ENCODE measurements at places on chromosomes 5 and 9. TPM values are rescaled to one million over a fixed set of nuclear protein-coding genes. Genes with fewer than 3 reads are reported as not detected.

Gene ADCY2
- 8.7 TPM for total RNA-seq

Gene TMEM215
- total RNA-seq: not detected

Gene ARHGEF28
- 17.0 TPM for total RNA-seq

Gene SLC6A19
- total RNA-seq: 2.6 TPM

Gene WNT8A
- total RNA-seq: not detected

DNA sequence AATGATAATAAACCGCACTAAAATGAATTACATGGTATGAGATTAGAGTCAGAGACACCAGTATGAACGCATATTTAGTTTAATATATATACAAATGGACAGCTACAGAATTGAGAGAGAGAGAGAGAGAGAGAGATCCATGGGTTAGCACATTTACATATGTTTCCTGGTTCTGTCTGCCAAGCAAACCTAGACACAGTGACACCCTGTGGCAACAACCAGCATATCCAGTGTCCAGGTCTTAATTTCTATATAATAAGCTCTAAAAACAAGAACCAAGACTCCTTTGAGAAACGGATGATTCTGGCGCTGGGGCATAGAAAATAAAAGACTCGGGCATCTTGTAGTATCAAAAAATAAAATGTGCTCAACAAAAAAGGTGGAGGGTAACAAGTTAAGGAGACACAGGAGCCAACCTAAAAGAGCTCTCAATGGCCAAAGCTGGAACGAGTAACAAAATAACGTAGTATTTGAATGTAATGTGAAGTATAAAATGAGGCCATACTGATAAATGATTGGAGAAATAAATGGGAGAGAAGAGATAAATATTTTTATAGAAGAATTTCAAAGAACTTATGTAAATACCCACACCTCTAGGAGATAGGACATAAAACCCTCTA, 84.5 kb downstream of the RFX3 start:
- peaks cover 5% of the 10 kb centered on the region for H3K36me3 ChIP-seq
- H3K27me3 ChIP-seq: no peaks in the 10 kb centered on the region
- H3K4me1 ChIP-seq: peaks cover 6% of the 10 kb centered on the region
- DNase-seq: no peak
- no peak overlapping the region for H3K27ac ChIP-seq

DNA sequence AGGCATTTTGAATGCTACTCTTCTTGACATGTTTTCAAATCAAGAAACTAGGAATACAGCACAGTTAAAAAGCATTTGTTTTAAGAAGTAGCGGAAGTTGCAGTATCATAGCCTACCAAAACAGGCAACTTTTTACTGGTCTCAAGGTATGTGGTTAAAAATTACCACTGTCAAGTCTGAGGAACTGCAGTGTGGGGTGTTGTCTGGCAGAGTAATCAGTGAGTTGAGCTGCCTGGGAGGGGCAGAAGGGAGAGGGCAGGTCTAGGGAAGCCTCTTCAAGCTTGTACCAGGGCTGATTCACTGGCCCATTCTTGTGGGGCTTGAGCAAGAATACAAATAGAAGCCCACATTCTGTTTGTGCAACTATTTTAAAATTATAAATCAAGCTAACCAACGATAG, 42.4 kb upstream of the SV2C start:
- peaks cover 15% of the 10 kb centered on the region for H3K27me3 ChIP-seq
- DNase-seq: no peak
- no peaks in the 10 kb centered on the region for H3K36me3 ChIP-seq
- H3K27ac ChIP-seq: no peak overlapping the region
- H3K4me3 ChIP-seq: no peak overlapping the region

DNA sequence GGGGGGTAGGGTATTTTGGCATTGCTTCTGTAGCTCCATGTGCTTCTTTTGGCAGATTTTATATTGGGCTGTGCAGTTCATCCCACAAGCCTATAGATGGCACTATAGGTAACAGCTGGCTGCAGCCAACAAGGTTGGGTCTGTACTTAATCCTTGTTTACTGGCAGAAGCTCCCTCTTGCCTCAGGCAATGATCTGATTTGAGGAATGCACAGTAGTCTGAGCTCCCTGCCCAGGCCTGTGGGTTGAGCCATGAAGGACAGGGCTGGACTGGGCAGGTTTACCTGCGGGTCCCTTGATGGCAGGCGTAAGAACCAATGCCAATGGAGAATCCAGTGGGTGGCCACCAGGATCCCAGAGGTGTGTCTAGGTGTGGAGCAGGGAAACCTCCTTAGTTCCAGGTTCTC, 11.7 kb upstream of the OR1J2 start:
- no peak overlapping the region for H3K27ac ChIP-seq
- H3K27me3 ChIP-seq: peaks cover 36% of the 10 kb centered on the region
- H3K4me1 ChIP-seq: no peaks in the 10 kb centered on the region
- no peaks in the 10 kb centered on the region for H3K36me3 ChIP-seq

- no peak for DNase-seq
- peaks cover 12% of the 10 kb centered on the region for H3K27me3 ChIP-seq
- no peak overlapping the region for H3K27ac ChIP-seq
- no peaks in the 10 kb centered on the region for H3K4me1 ChIP-seq
- H3K36me3 ChIP-seq: no peaks in the 10 kb centered on the region
- H3K4me3 ChIP-seq: no peak overlapping the region
These were observed 140.6 kb upstream of the ZNF366 start for GRCh38 chr5:72647806-72648205.

DNA sequence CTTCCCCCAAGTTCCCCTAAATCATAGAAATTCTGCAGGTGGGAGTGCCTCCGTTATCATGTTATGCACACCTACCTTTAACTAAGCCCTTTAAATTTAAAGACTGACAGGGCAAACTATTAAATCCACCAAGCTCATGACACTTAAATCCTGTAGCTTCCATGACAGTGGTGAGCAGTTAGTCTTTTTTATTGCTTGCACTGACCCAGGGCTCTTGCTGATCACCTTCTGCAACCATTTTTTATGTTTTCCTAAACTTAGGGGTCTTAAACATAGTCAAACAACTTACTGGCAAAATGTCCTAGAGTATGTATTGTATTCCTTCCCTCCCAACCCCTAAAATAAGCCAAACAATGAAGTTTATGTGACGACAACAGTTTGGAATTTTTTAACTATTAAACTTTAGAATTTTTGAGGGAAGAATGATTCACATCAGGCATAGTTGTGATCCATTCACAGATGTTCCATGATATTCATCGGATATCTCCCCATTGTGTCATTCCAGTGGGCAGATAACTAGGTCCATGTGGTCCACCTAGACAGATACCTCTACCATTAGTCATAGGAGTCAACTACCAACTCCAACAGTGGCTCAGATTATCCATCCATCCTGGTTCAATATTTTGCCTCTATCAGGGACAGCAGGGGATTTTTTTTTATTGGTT, 283.1 kb downstream of the ADAMTS6 start:
- peak overlapping the region; percentile 33 for H3K27ac ChIP-seq
- H3K4me1 ChIP-seq: peaks cover 6% of the 10 kb centered on the region
- H3K36me3 ChIP-seq: peaks cover 1% of the 10 kb centered on the region
- no peak for DNase-seq
- no peaks in the 10 kb centered on the region for H3K27me3 ChIP-seq

DNA sequence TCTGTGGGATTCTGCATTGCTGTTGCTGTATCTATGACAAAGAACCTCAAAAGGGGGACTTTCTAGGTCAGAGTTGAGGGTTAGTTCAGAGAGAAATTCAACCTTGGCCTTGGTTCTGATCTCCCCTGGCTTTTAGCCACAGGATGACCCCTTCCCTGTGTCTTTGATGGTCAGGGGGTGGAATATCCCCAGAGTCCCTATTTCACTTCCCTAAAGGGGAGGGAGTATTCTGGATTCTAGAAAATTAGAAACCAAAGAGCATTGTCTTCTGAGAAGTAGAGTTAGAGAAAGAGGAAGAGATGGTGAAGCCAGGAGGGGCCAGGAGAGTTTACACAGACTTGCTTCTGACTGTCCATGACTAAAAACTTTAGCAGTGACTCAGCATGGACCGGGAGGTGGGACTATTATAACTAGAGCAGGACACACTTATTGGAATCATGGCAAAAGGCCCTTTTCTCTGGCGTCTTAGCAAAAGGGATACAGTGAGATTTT, 56.2 kb upstream of the LPAR1 start:
- peaks cover 16% of the 10 kb centered on the region for H3K27me3 ChIP-seq
- H3K4me3 ChIP-seq: no peak overlapping the region
- H3K27ac ChIP-seq: no peak overlapping the region

DNA sequence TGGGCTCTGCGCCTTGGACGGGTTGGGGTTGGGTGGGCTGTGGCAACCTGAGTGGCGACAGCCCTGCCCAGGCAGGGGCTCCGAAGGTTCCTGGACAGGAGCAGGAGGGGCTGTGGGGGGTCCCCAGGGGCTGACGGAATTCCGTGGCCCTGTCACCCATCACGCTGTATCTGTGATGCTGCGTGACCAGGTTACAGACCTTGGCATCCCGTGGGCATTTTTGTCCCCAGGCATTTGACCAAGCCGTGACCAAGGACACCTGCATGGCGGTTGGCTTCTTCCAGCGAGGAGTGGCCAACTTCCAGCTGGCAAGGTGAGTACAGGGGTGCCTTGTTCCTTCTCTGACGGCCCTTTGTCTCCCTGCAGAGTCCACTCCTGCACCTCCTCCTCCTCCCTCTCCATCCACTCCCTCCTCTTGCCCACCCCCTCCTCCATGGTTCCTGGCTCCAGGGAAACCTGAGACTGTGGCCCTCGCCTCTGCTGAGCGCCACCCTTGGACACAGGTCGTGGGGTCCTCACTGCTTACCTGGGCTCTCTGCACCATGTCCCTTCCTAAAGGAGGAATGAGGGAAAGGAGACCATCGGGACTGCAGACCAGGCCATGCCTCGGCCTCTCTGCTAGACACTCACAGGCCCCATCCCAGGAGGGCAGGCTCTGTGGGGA, 3.0 kb downstream of the NOXA1 start:
- H3K4me1 ChIP-seq: peaks cover 10% of the 10 kb centered on the region
- H3K36me3 ChIP-seq: no peaks in the 10 kb centered on the region
- H3K27ac ChIP-seq: no peak overlapping the region
- DNase-seq: no peak
- no peaks in the 10 kb centered on the region for H3K27me3 ChIP-seq
- no peak overlapping the region for H3K4me3 ChIP-seq

- H3K36me3 ChIP-seq: no peaks in the 10 kb centered on the region
- peaks cover 9% of the 10 kb centered on the region for H3K4me1 ChIP-seq
- H3K4me3 ChIP-seq: no peak overlapping the region
These were observed 114.1 kb upstream of the DAPK1 start for GRCh38 chr9:87383344-87384150.

GRCh38 chr9:14062586-14063221, 251.2 kb downstream of the NFIB start:
- H3K36me3 ChIP-seq: no peaks in the 10 kb centered on the region
- H3K4me1 ChIP-seq: no peaks in the 10 kb centered on the region
- DNase-seq: no peak
- H3K27ac ChIP-seq: no peak overlapping the region
- no peak overlapping the region for H3K4me3 ChIP-seq
- H3K27me3 ChIP-seq: no peaks in the 10 kb centered on the region

DNA sequence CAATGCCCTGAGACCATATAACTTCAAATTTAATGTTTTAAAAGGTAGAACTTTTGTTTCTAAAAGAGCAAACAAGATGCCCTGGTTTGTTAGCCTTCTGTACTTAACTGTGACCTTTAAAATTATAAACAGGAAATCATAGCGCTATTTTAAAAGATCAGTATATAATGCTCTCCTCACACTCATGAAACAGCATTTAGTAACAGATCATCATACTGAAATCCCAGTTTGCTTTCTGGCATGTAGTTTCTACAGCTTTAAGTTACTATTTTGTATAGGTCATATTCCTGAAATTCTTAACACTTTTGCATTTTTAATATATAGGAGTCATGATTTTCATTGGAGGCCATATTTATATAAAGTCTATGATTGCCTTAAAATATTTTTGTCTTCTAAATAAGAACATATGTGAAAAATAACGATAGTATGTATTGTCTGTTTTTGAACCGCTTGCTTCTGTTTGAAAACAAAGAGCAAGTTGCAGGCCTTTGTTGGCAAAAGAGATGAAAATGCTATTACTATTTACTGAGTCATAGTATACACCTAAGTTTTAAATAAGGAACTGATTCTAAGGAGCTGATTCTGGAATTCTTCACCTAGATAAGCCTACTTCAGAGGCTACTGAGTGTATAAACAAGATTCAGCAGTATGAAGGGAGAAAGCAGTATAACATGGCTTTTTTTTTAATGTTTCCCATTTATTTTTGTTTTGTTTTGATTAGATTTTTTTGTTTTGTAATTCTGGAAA, 20.5 kb downstream of the SRFBP1 start:
- no peak overlapping the region for H3K27ac ChIP-seq
- DNase-seq: no peak
- no peaks in the 10 kb centered on the region for H3K27me3 ChIP-seq
- H3K4me3 ChIP-seq: no peak overlapping the region
- no peaks in the 10 kb centered on the region for H3K36me3 ChIP-seq

- H3K27me3 ChIP-seq: peaks cover 10% of the 10 kb centered on the region
- no peak for DNase-seq
- no peaks in the 10 kb centered on the region for H3K36me3 ChIP-seq
- H3K27ac ChIP-seq: no peak overlapping the region
These were observed 54.0 kb upstream of the CNOT6 start for GRCh38 chr5:180439911-180440769.

DNA sequence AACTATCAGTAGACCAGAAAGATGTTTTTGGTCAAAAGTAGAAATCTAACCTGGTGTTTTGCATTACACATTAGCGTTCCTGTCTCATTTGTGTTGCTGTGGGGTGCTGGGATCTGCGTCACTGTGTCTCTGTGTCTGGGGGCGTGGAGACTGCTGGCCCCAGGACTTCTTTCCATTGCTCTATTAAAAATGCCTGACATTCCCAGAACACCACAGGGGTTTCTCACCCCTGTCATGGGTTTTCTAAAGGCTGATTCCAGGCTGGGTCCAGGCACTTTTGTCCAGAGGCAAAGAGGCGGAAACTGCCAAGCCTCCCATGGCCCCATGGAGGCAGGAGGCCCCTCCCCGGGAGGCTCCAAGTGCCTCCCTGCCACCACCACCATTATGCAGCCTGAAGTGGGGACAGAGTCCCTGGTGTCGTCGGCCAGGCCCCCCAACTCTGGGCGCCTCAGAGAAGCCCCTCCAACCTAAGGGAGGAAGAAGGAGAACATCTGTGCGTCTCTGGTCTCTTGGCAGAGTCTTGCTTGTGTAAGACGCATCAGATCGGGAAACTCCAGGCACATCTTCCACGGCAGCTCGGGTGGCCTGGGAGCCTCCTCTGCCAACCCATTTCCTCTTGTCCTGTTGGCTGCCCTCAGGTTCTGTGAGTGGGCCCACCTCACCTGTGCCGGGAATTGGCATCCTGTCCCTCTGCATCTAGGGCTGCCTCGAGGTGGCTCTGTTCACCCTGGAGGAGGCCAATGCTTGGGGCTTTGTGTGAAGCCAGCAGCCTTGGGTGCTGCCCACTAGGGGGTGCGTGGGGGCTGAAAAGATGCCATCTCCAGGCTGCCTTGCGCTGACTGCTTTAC, 13.8 kb upstream of the PLEKHG4B start:
- H3K27ac ChIP-seq: no peak overlapping the region
- peaks cover 22% of the 10 kb centered on the region for H3K4me1 ChIP-seq
- DNase-seq: no peak
- H3K4me3 ChIP-seq: no peak overlapping the region

DNA sequence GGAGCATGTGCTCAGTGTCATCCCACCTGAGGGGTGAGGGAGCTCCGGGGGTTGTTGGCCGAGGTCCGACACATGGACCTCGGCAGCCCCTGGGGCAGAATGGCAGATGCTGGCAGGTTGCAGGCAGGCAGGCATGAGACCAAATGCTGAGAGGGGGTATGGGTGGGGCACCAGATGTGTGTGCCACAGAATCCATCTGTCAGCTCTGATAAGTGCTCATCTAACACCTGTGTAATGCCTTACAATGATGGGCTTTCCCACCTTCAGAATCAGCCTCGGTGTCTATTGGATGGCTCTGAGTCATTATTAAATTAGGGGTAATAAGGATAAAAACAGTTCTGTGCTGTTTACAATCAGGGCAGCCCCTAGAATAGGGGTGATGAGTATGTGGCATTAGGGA, 73.1 kb upstream of the SAP30L start:
- no peak for DNase-seq
- H3K4me3 ChIP-seq: no peak overlapping the region
- peaks cover 2% of the 10 kb centered on the region for H3K36me3 ChIP-seq
- no peak overlapping the region for H3K27ac ChIP-seq
- H3K4me1 ChIP-seq: no peaks in the 10 kb centered on the region

Data from progenitor cell of endocrine pancreas (in vitro differentiated cells).